ENCODE measurements at places on chromosomes 5 and 9.

DNA sequence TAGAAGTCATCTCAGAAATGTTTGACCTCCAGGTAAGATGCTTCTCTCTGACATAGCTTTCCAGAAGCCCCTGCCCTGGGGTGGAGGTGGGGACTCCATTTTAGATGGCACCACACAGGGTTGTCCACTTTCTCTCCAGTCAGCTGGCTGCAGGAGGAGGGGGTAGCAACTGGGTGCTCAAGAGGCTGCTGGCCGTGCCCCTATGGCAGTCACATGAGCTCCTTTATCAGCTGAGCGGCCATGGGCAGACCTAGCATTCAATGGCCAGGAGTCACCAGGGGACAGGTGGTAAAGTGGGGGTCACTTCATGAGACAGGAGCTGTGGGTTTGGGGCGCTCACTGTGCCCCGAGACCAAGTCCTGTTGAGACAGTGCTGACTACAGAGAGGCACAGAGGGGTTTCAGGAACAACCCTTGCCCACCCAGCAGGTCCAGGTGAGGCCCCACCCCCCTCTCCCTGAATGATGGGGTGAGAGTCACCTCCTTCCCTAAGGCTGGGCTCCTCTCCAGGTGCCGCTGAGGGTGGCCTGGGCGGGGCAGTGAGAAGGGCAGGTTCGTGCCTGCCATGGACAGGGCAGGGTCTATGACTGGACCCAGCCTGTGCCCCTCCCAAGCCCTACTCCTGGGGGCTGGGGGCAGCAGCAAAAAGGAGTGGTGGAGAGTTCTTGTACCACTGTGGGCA, 642 bp downstream of the CSF2 start:
- no peak for DNase-seq

DNA sequence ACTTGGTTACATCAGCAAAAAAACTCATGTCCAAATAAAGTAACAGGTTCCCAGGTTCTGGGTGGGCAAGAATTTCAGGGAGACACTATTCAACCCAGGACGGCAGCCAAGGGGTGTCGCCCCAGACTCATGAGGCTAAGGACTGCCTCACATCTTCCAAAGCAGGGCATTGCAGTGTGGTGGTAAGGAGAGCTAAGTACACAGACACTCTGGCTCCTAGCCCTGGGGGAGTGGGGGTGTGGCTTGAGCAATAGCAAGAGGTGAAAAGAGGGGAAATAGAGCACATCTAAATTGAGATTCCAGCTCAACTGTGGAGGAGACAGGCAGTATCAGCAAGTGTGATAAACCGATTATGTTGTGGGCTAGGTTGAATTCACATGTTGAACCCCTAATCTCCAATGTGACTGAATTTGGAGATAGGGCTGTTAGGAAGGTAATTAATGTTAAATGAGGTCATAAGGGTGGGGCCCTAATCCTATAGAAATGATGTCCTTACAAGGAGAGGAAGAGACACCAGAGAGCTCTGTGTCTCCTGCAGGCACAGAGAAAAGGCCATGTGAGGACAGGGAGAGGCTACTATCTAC, 49.9 kb upstream of the MARCHF11 start:
- DNase-seq: no peak

DNA sequence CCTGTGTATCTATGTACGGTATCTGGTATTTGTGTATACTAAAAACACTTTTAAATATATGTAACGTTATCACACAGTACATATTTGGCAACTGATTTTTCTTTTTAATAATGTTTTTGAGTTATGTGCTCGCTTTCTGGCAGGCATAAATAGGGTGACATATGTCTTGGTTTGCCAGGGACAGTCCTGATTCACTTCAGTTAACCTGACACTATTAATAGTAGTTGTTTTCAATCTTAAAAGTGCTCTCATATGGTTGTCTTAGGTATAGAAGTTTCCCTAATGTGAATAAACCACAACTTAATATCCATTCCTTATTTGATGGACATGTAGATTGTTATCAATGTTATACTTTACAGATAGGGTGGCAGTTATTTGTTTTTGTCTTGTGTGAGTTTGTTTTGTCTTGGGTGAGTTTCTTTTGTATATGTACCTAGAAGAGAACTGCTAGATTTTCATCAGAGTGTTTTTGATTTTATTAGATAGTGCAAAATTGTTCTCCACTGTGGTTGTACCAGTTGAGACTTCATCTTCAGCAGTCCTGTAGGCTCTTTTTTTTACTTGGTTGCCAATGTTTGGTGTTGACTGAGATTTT, 7.9 kb downstream of the G3BP1 start:
- no peak for DNase-seq

GRCh38 chr9:16974436-16974835, 104.0 kb upstream of the BNC2 start:
- no peak for DNase-seq

- DNase-seq: no peak
Observed at GRCh38 chr5:28305891-28306290, 1267.5 kb upstream of the CDH9 start.

- no peak for DNase-seq
Observed at GRCh38 chr5:10699281-10699874, 61.7 kb downstream of the DAP start.

GRCh38 chr9:137642892-137643291, 24.1 kb downstream of the EHMT1 start:
- no peak for DNase-seq

Measured in GM03348 (cell line).